ENCODE measurements at places on chromosomes 5 and 9.

DNA sequence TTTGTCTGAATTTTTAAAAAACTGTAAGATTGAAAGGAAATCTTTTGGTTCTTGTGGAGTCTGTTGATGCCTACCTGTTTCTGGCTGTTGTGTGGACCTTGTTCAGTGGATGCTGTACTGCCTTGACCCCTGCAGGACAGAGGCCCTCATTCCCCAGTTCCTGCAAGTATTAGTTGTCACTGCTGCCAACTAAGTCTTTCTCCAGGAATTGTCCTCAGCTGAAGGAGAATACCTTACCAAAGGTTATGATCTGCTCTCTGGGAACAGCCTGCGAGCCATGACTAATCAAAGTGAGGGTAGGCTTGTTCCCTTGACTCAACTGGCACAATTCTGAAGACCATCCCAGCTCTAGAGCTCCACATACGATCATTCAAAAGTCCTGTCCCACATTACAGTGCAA is 145.3 kb upstream of the FST start:
- no peak for DNase-seq

DNA sequence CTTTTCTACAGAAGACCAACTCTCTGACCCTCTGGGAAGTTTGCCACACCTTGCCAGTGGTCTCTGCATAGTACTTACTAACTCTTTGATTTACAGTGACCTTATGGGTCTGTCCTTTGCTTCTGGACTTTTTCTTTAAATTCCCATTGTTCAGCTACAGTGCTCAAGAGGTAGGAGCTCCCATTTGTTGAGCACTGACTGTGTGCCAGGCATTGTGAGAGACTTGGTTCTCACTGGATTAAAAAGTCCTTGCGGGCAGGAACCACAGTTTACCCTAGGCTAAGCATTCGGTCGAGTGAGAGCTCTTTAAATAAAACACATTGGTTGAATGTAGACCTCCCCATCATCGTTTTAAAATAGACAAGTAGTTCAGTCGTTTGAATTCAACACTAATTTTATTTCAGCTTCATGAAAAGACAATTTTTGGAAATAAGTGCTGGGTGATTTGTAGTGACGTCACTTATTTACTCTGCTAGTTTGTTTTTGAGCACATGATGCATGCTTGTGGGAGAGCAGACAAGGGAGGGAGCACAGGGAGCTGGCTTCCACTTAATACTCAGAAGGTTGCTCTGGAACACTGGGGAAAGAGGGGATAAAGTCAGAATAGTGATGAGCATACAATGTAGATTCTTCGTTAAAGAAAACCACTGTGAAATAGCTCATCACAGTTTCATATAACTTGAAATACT is 27.1 kb downstream of the RASGRF2 start:
- DNase-seq, result no peak

DNA sequence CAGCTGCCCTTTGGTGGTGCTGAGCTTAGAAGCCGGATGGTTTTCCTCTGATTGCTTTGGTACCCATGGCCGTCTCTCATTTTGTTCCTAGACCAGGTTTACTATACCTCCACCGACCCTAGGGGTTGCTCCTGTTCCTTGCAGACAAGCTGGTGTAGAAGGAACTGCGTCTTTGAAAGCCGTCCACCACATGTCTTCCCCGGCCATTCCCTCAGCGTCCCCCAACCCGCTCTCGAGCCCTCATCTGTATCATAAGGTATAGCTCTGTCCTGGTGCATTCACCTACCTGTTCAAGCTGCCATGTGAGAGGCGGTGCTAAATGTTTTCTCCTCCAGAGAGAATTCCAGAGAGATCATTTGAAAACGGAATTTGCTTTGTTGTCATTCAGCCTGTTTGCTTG is 39.5 kb downstream of the TENT4A start:
- no peak for DNase-seq

- peak; percentile 59 for DNase-seq
Measured at GRCh38 chr5:54062958-54063357, 247.4 kb downstream of the ARL15 start.

GRCh38 chr5:116830079-116830478 is 255.5 kb upstream of the SEMA6A start:
- no peak for DNase-seq

GRCh38 chr5:35847491-35847890 is 9.2 kb upstream of the IL7R start:
- no peak for DNase-seq

GRCh38 chr9:105251133-105251532 is 6.7 kb downstream of the SLC44A1 start:
- DNase-seq, result no peak

GRCh38 chr9:95727947-95728520 is 147.5 kb upstream of the ERCC6L2 start:
- no peak for DNase-seq

DNA sequence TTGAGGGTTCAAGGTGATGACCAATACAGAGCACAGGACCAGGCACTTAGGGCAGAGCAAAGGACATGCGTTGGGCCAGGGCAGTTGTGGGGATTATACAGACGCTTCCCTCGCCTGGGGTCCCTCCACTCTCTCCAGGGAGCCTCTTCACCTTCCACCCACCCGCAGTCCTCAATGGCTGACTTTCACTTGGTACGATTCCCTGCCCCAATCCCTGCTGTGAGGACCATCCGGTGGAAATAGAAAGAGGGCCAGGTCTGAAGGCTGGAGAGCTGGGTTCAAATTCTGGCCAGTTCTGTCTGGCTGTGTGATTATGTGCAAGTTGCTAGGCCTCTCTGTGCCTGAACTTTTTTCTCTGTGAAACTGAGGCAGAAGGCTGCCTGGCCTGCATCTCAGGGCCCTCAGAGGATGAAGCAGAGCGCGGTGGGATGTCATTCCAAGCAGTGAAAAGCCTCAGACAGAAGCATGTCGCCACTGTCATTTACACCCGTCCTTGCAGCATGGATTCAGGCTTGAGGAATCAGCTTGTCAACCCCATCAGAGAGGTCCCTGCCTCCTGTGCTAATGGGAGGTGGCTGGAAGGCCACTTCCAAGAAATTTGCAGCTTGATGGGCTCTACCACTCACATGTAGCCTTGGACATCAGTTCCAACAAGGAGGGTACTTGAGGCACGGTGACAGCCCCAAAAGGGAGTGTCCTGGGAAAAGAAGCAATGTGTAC is 206.6 kb upstream of the IER5L start:
- no peak for DNase-seq

DNA sequence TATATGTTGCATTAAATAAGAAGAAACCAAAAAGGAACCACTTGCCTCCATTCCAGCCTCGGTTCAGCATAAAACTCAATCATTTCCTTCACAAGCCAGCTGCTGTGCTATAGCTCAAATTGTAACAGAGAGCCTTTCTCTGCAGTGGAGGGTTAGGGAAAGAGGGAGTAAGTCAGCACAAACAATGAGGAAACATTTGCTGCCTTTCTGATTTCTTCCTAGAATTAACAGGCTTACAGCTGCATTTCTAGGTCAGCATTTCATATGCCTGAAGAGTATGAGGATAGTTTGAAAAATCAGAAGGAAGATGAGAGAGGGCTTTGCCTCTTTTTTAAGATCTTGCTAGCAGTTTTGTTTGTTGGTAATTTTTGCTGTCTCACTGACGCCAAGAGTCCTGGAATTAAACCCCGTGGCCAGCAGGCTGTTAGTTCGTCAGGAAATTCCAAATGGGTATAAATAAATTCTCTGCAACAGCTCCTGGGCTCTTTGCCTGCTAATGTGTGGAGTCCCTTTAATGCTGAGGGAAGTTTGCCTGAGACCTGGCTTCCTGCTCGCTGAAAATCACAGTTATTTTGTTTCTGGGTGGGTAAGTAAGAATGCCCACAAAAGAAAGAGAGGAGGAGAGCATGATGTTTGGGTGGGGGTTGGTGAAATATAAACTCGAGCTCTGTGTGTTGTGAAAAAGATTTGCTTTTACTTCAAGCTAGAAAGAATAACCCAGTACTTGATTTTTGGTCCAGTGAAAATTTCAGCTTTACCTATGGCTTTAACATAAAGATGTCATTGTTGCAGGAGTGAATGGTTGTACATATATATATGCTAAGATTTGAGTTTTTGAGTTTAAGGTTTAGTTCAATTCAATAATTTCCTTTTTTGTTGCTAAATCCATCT is 148.1 kb upstream of the DMRT1 start:
- DNase-seq, result peak; percentile 91

DNA sequence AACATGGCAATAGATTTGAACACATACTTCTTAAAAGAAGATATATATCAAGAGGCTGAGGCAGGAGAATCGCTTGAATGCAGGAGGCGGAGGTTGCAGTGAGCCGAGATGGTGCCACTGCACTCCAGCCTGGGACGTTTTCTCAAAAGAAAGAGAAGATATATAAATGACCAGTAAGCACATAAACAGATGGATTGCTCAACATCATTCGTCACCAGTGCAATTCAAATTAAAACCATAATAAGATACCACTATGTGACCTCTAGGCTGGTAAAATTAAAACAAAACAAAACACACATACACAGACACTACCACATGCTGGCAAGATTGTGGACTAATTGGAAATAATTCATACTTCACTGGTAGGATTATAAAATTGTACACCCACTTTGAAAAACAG is 5.3 kb upstream of the TXN start:
- no peak for DNase-seq

GRCh38 chr5:165101709-165102108 is 1596.3 kb downstream of the MAT2B start:
- DNase-seq, result no peak

DNA sequence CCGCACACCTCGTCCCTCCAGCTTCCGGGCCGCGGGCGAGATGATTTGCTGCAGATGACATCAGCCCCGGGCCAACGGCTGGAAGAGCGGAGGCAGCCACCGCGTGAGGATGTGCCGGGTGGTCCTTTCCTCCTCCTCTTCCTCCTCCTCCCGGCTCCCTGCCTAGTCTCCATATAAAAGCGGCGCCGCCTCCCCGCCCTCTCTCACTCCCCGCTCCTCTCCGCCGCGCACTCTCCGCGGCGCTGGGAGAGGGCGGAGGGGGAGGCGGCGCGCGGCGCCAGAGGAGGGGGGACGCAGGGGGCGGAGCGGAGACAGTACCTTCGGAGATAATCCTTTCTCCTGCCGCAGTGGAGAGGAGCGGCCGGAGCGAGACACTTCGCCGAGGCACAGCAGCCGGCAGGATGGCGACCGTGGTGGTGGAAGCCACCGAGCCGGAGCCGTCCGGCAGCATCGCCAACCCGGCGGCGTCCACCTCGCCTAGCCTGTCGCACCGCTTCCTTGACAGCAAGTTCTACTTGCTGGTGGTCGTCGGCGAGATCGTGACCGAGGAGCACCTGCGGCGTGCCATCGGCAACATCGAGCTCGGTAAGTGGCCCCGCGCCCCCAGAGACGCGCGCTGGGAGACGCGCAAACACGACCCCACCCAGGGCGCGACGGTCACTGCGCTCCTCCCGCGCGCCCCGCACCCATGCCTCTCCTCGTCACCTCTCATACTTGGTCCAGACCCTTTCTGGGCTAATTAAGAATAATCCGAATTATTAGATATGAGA is at the start of gene MAP1B:
Gene MAP1B, plus strand, starts transcription at position 345 of the 770 bp plus-strand sequence. Its CDS starts 57 bp downstream, at position 402.
- DNase-seq, result peak; percentile 82

- no peak for DNase-seq
Measured at GRCh38 chr9:74610523-74611061, 113.5 kb downstream of the RORB start.

DNA sequence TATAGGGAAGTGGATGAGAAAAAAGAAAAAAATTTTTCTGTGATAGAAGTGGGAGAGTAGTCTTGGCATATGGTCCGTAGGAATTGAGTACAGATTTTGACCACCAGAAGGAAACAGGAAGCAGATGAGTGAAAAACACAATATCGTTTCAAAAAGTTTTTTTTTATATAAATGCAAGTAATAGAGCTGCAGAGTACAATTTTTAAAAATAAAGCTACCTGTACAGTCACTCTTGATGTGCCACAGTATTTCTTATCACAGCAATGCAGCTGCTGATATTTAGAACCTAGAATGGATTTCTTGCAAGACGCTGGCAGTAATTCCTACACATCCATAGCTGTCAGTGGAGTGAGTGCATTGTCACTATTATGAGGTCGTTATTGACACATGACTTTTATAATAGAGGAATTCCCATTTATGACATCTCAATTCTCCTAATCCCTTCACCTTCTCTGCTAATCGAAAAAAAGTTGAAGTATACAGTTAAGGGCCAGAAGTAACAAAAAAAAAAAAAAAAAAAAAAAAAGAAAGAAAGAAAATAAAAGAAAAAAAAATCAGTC is 477.7 kb downstream of the TAF11L14 start:
- no peak for DNase-seq

GRCh38 chr5:171513591-171513990 is 94.1 kb downstream of the FGF18 start:
- DNase-seq, result no peak
